ENCODE measurements at places on chromosomes 3 and 15.

DNA sequence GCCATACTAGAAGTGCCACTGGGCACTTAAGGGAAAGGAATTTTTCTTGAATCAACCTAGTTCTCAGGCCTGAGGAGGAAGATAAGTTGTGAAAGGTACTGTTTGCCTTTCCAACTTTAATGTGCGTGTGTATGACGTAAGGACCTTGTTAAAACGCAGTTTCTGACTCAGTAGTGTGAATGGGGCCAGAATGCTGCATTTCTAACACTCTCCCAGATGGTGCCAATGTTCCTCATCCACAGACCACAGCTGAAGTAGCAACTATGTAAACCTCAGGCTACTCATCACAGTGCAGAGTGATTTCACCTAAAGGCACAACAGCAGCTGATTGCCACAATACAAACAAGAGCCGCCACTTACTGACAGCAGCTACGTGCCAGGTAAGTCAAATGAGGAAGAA lies 103.6 kb downstream of the OTOL1 start:
- DNase-seq: no peak

DNA sequence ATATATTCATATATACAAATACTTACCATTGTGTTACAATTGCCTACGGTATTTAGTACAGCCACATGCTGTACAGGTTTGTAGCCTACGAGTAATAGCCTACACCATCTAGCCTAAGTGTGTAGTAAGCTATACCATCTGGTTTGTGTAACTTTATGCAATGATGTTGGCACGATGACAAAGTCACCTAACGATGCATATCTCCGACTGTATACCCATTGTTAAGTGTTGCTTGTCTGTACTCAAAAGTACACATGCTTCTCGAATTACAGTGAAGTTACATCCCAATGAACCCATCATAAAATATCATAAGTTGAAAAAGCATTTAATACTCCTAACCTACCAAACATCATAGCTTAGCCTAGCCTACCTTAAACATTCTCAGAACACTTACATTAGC lies 327.1 kb downstream of the KBTBD8 start:
- no peak for DNase-seq

- no peak for DNase-seq
These were observed 161.6 kb downstream of the GAP43 start for GRCh38 chr3:115784739-115785536.

DNA sequence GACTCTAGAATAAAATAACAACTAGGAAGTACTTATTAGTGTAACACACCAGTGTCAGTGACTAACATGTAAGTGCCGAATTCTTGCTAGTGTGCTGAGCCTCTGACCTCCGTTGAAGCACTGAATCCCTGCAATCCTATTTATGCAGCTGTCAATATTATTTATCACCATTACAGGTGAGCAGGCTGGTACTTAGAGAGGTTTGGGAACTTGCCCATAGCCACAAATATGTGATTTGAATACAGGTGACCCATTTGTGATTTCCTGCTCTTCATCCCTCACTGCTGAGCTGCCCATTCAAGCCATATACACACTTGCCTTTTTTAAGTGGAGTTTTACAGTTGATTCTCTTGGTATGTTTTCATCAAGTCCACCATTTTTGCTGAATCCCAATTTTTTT lies 12.2 kb downstream of the EIF4E3 start:
- no peak for DNase-seq

- DNase-seq: no peak
These were observed 727 bp upstream of the TM2D3 start for GRCh38 chr15:101652786-101653430.

- no peak for DNase-seq
These were observed 22.5 kb downstream of the CSNK1G1 start for GRCh38 chr15:64333516-64333915.

- DNase-seq: no peak
These were observed 61.6 kb upstream of the ACAN start for GRCh38 chr15:88741671-88742070.

DNA sequence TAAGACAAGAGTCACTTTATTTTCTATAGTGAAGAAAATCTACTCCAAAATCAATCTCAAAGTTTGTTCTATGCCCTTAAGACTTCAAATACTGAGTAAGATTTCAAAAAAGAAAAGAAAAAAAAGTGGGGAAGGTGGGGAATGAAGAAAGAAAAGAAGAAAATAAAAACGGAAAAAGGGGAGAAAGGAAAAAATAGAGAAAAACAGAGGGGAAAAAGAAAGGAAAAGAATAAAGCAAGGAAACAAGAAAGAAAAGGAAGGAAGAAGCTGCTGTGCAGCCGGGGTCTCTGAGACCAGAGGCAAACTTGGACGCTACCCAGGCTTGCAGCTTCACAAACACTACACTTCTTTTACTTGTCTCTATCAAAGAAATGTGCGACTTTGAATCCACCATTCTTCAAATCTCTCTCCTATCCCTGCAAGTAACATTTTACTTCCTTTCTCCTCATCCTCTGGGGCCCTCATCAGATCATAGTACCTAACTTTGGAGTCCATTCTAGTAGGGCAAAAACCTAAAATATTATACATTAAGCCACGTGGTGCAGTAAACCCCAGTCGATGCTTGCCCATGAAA lies 279.8 kb downstream of the FOXP1 start:
- DNase-seq: no peak

GRCh38 chr15:27412415-27412814 lies 441.4 kb downstream of the GABRG3 start:
- no peak for DNase-seq

- no peak for DNase-seq
These were observed 230.0 kb downstream of the ADAMTS9 start for GRCh38 chr3:64457811-64458210.

DNA sequence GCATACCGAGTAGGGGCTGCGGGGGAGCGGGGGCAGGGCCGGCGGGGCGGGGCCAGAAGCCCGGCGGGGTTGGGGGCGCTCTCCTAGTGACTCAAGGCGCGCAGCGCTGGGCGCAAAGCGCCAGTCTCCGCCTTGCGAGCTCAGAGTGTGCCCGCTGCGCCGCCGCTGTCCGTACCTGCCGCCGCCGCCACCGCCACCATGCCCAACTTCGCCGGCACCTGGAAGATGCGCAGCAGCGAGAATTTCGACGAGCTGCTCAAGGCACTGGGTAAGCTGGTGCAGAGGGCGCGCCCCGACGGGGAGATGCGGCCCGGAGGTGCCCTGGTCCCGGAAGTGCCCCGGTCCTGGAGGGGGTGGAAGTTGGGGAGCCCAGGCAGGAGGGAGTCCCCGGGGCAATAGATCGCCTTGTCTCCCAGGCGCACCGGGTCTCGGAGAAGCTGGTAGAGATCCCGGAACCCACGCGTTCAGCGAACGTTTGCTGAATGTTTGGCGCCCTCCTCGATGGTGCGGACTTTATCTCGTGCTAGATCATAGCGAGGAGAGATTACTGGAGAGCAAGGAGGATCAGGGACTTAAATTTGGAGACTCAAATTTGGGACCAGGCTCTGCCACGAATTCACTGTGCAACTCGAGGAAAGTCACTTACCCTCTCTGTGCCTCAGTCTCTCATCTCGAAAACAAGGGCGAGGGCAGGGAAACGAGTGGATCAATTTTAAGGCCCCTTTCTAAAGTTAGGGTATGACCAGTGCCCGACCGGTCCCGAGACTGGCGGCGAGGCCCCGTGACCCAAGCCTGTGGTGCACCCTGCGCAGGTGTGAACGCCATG lies at the start of gene CRABP1:
TSS of gene CRABP1 (plus strand) at position 123 of the 826 bp plus-strand sequence. CDS start at position 199, 76 bp downstream.
- no peak for DNase-seq

- no peak for DNase-seq
These were observed 169.6 kb downstream of the B3GALNT1 start for GRCh38 chr3:160935413-160936095.

Measured in stimulated activated CD4-positive, alpha-beta T cell treated with anti-CD3 and anti-CD28 coated beads, Interleukin-1b, Interleukin-23, amount 100 ng/mL, for 1 hour (primary cell).